ENCODE measurements at places on chromosomes 16 and 17.
A peak's percentile ranks its signal among the peaks of the same experiment; 100 is the strongest.

GRCh38 chr16:84656649-84657048 lies 8.3 kb downstream of the KLHL36 start:
- no peak for DNase-seq

DNA sequence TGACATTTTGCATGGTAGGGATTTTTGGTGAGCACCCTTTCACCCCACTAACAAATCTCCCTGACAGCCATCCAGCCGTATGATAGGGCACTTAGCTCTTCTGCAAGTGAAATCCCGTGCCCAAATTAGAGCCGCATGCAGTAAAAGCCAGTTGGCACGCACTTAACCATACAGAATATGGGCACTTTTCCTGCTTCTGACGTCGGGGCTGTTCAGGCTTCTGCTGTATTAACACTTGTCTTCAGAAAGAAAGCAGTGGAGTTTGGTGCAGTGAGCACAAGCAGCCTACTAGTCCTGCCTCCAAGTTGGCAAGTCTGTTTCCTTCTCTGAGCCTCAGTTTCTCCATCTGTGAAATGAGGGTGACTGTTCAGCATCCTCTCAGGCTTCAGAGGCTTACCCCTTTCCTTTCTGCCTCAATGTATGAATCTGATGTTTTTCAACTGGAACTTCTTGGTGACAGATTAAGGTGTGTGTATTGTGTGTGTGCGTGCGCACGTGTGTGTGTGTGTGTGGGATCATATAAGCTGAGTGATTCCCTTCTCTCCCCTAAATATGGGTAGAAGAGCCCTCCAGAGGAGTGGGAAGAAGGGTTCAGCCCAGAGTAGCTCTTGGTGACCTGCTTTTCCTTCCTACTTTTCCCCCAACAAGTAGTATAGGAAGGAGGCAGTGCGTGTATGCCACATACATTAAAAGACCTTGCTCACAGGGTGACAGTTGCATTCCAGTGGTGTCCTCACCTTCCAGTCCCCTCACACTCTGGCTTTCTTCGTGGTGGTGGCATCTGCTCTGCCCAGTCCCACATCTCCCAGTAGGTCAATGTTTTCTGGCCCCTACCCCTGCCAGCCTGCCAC lies 19.0 kb downstream of the IGF2BP1 start:
- DNase-seq: peak; percentile 63

DNA sequence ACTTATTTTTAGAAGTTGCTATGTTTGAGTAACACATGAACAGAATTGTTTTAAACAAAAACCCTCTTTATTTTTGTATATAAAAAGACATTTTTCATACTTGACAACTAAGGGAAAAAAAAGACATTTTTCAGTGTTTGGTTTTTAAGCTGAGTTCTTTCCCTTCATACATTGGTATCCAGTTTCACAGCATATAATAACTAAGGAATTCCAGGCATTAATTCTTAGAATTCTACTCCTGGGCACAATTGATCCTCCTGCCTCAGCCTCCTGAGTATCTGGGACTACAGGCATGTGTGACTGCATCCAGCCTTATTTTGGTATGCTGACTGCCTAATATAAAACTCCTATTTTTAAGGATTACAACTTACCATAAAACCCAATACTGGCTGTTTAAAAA lies 8.4 kb downstream of the FBXO47 start:
- DNase-seq: peak; percentile 39

DNA sequence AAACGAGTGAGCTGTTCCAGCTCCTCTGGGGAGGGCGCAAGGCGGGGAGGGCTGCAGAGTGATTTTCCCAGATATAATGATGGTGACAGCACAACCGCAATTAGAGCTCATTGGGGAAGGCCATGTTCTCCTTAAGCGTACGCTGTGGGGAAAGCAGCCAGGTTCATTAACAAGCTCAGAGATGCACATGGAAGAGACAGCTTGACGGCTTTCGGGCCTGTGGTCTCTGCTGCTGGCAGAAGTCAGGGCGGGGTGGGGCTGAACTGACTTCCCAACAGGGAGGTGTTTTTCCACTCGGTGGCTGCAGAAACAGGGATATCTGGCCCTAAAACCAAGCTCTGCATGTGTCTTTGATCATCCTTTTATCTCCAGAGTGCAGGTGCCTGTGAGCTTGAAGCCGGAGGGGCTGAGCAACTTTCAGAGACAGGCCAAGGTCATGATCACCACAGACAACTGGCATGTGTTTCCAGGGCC lies 24.0 kb upstream of the CACNG1 start:
- DNase-seq: no peak

- DNase-seq: no peak
These were observed 9.1 kb downstream of the CHST6 start for GRCh38 chr16:75486014-75486675.

GRCh38 chr16:67413978-67414911 lies 2.0 kb downstream of the ZDHHC1 start:
- DNase-seq: no peak

DNA sequence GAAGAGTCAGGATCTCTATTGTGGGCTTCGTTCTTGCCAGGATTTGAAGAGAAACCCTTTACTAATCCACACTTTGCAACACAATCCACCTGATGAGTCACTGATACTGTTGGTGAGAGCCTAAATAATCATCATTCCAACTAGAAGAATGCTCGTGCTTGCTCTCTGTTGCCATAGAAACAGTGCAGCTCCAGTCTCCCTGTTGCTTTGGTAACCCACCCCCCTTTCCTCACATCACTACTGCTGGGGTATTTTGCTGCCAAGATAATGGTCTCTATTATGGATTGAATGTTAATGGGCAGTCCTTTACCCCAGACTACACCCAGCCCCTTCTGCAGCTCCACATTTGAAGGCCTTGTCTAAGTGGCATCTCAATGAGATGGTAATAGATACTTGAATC lies 190.4 kb downstream of the ABCC12 start:
- DNase-seq: no peak

DNA sequence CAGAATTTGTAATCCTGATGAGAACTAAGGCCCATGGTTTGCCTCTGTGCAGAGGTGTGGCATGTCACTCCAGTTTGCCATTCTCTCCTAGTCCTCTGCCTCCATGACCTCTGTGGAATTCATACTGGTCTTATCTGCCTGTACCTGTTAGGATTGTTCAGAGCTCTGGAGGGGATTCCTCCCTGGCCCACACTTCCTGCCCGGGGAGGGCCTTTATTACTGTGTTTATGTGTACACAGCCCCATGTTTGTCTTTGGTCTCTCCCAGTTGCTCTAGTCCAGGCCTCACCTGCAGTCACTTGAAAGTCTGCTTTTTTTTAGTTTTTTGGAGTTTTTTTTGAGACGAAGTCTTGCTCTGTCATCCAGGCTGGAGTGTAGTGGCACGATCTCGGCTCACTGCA lies 36.4 kb downstream of the RHBDL3 start:
- DNase-seq: no peak

- DNase-seq: peak; percentile 57
These were observed 90.8 kb downstream of the ABCC12 start for GRCh38 chr16:48064971-48065370.

Data from foreskin fibroblast (primary cell).